ENCODE measurements at places on chromosomes 1 and 21.

DNA sequence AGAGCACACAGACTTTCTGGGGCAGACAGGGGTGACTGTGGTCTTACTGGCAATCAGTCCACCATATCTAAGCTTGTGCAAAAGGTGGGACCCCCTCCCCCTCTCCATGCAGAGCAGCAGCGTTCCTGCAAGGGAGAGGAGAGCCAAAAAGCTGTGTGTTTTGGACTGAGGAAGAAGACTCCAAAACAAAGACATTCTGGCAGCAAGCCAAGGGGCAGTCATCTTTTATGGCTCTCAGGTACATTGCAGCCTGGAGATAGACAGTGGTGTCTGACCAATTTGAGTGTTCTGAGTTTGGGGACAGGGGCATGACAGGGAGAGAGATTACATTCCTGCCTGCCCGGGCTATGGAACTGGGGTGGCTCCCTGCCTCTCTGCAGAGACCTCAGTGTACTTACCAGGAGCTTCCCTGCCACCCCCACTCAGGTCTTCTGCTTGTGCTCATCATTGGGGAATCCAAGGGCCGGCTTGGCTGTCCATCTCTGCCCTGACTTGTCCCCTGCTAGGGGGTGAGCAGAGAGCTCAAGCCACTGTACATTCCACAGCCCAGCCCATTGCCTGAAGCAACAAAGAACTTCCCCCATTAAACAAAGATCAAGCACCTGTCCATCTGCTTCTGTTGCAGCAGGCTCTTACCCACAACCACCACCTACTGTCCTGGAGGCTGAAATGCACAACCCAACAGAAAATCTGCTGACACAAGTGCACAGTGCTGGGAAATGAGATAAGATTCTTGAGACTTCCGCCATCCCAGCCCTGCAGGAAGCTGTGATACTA lies 131.1 kb downstream of the EVI5 start:
- no peak for DNase-seq

GRCh38 chr1:218591966-218592365 lies 246.8 kb downstream of the TGFB2 start:
- DNase-seq: no peak

DNA sequence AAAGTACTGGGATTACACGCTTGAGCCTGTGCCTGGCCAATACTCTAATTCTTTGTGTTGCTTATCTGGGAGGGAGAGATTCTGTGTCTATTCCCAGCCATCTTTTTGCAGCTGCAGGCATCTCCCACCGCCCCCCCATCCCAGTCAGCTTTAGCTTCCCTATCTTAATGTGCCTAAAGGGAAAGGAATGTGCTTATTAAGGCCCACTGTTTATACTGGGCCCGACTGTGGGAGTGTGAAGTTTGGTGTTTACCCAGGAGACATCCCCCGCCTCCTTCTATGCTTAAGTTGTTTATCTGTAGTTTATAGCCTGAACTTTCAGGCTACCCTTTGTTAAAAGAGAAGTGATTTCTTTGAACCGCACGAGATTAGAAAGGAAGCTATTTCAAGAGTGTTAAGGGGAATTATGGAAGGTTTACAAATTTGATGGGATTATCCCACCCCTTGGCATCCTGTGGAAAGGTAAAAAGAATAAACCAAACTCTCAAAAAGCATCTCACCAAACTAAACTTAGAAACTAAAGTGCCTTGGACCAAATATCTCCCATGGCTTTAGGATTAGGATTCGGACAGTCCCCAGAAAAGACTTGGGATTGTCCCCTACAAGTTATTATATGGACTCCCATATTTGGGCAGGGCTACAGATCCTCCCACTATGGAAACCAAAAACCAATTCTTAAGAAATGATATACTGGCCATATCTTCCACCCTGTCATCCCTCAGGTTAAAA lies 25.5 kb upstream of the ZNF496 start:
- no peak for DNase-seq

DNA sequence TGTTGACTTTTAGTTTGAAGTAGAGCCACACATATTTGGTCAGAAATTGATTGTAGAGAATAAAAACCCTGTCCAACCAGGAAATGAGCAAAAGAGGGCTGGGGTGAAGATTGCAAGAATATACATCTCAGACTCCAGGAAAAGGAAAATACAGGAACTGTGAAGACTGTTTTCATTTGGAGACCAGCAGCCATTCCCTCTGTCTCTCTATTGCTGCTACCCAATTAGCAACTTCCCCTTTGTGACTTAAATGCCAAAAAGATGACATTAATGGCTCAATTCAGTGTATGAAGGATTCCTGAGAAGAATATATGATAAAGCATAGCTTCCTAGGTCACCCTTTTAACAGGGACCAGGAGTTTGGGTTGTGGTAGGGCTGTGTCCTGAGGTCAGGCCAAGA lies 31.6 kb upstream of the CEP350 start:
- DNase-seq: no peak

GRCh38 chr1:153741986-153742385 lies 14.1 kb downstream of the INTS3 start:
- no peak for DNase-seq

DNA sequence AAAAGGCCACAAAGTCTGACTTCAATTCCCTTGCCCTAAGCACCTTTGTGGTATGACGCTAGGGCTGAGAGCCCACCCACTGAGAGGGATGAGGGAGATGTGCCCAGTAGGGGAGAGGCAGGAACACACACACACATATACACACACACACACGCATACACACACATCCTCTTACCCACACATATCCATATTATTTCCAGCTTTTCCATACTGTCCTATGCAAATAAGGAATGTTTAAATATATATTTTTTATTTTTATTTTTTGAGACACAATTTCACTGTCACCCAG lies 3.0 kb downstream of the RAB25 start:
- no peak for DNase-seq

DNA sequence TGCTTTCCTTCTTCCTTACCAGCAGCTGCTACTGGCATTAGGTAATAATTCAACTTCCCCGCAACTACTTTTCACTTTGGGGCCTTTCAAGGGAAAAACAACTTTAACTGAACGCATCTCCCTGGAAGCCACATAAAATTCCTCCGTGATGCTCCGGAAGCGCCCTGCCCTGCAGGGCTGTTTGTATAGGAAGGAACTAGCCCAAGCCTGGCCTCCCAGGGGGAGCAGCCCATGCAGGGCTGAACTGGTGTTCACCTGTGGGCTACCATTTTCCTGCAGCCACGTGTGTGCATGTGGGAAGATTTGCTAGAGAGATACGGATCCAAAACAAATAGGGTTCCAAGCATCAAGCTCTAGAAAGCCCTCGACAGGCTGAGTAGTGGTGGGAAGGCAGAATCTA lies 14.4 kb downstream of the CLDN14 start:
- no peak for DNase-seq

GRCh38 chr1:158570480-158570879 lies at the start of gene OR6P1:
Gene OR6P1, minus strand, starts transcription at chr1:158570580. Its CDS starts 6,976 bp downstream, at chr1:158563604.
- DNase-seq: no peak

- no peak for DNase-seq
These were observed 248.9 kb downstream of the PLPP3 start for GRCh38 chr1:56330391-56331026.

- DNase-seq: no peak
These were observed 11.6 kb upstream of the SAMD11 start for GRCh38 chr1:911875-912739.

DNA sequence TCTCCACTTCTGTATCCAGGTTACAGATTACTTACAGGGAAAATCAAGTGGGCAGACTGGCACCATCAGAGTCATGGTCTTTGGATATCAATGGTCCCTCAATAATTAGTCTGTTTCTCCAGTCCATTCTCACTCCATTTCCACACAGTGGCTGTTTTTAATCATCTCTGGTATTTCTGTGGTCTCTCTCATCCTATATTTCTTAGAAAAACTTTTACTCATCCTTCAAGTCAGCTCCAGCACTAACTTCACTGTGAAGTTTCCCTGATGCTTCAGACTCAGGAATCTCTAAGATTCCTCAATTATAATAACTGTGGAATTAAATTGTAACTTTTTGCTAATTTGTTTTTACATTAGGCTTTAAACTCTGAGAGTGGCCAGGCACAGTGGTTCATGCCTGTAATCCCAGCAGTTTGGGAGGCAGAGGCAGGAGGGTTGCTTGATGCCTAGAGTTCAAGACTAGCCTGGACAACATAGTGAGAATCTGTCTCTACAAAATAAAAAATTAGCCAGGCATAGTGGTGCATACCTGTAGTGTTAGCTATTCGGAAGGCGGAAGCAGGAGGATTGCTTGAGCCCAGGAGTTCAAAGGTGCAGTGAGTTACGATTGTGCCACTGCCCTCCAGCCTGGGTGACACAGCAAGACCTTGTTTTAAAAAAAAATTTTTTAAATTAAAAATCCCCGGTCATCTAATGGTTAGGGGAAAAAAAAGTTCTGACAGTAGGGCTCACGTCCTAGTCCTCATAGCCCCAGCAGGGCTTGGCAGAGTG lies 10.6 kb downstream of the CD160 start:
- no peak for DNase-seq

GRCh38 chr1:160361814-160362167 lies 5.1 kb upstream of the NHLH1 start:
- no peak for DNase-seq

DNA sequence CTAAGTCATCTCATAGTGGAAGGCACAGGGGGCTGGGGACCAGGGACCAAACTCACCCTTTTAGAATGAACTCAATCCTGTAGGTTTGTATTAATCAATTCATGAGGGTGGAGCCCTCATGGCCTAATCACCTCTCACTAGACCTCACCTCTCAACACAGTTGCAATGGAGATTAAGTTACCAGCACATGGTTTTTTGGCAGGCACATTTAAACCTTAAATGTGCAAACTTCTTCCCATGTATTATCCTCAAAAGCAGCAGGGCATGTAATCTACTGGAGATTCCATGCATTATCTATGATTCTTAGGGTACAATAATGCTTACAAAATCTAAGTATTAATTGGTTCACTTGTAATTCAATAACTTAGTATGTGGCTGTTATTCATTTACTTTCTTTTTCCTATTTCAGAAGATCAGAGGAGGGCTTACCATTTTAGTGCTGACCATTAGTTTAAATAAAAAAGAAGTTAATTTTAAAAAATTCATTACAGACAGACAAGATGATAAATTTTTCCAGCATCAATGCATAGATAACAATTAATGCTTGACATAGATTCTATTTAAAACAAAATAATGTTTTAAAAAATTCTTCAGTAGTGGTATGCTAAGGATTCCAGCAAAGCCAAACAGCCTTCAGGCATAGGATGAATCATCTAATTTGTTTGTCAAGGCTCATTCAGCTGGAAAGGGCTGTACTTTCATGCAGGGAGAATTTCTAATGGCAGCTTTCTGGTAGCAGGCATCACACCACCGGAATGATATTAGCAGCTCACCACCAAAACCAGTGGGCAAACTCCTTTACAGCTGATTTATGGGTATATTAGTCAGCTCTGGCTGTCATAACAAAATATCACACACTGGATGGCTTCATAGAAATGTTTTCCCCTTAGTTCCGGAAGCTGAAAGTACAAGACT lies 124.6 kb upstream of the ZNF648 start:
- no peak for DNase-seq

DNA sequence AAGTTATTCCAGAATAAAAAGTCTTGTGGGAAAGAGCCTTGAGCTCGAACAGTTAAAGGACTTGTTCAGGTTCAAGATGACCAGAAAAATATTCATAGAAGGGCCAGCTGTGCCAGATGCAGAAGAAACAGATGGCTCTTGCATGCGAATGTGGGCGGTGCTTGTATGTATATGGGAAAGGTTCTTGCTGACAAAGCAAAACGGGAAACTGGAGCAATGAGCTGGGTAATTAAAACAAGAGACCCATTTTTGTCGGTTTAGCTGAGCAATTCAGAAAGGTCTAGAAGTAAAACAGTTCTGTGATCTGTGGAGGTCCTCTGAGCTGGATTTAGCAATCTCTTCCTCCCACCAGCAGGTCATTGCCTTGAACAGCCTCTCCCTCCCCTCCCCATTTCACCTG lies 107.2 kb upstream of the MARK1 start:
- no peak for DNase-seq

- DNase-seq: no peak
These were observed 123.4 kb downstream of the CRYAA start for GRCh38 chr21:43292041-43292865.

- DNase-seq: peak; percentile 3
These were observed 2.9 kb downstream of the TATDN3 start for GRCh38 chr1:212794561-212795014.

GRCh38 chr1:77313491-77313890 lies 31.7 kb downstream of the AK5 start:
- peak; percentile 30 for DNase-seq

DNA sequence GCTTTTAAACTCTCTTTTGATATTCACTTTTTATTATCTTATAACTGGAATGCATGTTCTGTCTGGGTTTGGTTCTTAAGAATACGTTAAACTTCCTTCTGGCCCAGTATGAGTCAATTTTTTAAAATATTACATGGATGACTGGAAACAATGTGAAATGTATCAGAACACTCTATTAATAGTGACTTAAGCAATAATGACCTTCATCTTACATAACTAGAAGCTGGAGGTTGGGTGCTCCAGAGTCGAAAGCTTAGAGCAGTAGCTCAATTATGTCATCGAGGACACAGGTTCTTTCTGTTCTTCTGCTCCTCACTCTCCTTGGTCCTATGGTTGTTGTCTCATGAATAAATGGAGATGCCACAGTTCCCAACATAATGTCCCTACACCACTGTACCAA lies 91.6 kb upstream of the FOXD3 start:
- no peak for DNase-seq

- no peak for DNase-seq
These were observed 301.8 kb downstream of the BRINP2 start for GRCh38 chr1:177472567-177472966.

DNA sequence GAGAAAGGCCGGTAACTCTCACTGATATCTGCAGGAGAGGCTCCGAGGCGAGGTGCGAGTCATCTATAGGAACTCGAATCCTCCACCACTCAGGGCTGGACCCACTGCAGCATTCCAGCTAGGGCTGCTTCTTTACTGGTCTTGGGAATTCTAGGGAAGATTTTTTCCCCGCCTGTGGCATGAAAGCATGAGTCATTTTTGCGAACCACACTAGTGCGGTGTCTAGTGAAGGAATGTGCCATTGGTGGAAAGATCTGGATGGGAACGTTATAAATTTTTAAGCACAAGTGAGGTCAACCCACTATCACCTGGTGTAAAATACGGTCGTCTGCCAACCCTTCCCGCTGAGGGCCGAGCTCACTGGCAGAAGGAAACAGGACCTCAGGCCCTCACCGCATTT lies 49.7 kb downstream of the SYF2 start:
- DNase-seq: no peak

DNA sequence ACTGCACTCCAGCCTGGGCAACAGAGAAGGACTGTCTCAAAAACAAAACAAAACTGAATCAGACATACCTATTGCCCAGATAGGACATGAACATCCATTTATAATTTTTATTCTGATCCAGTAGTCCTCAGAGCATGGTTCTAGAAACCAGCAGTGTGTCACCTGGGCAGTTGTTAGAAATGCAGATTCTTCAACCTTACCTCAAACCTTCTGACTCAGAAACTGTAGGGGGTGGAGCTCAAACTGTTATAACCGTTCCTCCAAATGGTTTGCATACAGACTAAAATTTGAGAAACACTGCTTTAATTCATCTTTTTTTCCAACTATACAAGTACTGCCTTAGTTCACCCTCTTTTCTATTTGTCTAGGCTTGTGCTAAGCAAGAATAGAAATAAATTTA lies 6.0 kb downstream of the NASP start:
- no peak for DNase-seq

- DNase-seq: no peak
These were observed 196.5 kb upstream of the POU3F1 start for GRCh38 chr1:38243106-38243505.
